ENCODE measurements at places on chromosomes 1 and 21. TPM values are rescaled to one million over a fixed set of nuclear protein-coding genes. Genes with fewer than 3 reads are reported as not detected.

The KRTAP19-3 gene
- total RNA-seq = not detected

The BRWD1 gene
- total RNA-seq = 27.9 TPM

The OR10J1 gene
- total RNA-seq = not detected

The USH2A gene
- not detected for total RNA-seq

The CIART gene
- total RNA-seq = 5.1 TPM

The FAM110D gene
- not detected for total RNA-seq

DNA sequence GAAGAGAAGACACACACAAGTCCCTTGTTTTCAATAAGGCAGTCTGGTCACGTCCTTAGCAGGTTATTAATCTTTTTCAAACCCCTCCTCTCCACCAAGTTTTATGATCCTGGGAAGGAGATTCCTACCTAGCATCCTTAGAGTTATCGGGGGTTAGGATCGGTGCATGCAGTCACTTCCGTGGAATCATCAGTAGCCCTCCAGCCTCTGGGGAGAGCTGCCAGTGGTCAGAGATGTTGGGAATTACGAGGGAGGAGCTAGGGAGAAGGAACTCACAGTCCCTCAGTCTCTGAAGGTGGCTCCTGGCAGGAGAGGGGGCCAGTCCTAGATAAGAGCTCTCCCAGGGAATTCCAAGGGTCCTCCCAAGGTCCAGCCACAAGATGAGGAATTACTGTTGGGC is 57.7 kb upstream of the ATP5PO start:
- DNase-seq = no peak

DNA sequence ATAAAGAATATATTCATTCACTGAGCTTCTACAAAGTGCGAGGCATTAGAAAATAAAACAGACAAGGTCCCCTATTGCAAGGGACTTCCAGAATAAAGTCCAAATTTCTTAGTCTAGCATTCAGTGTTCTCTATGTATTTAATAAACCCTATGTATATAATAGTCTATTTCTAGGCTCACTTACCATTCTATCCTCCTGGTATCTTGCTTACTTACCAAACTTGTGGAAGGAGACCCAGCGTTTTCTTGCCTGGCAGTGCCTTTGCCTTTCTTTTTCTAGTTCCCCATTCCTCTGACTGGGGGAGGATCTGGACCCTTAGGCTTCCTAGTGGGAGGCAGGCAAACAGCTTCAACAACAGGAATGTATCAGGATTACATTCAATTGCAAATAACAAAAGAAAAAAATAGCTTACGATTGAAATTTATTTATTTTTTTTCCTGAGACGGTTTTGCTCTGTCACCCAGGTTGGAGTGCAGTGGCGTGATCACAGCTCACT is 690 bp upstream of the RNF19B start:
- no peak for DNase-seq

GRCh38 chr1:20891091-20891490 is 104.0 kb upstream of the HP1BP3 start:
- DNase-seq = no peak

DNA sequence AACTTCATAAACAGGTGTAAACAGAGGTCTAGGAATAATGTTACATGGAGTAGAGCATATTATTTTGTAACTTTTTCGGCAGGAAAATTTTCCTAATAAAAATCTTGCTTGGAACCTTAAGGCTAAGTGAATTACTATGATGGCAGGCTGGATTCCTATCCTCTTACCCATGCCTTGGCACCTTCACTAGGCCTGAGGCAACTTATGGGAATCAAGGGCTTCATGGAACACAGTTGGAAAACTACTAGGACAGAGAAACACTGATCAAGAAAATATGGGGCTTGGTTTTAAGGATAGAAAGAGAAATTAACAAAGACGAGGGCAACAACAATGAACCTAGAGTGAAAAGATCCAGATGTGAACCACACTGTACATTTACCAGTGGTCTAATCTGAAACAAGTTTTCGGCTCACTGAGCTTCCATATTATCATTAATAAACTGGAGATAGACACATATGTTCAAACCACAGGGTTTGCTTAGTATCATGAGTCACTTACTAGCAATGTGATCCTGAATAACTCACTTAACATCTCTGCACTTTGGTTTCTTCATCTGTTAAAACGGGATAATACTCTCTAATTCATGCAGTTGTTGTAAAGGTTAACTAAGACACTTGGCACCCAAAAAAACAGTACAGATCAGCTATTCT is 68.5 kb downstream of the GPATCH2 start:
- no peak for DNase-seq

- no peak for DNase-seq
Measured at GRCh38 chr1:87093286-87093685, 178.9 kb downstream of the HS2ST1 start.

GRCh38 chr21:25974964-25975363 is 195.6 kb downstream of the APP start:
- no peak for DNase-seq

DNA sequence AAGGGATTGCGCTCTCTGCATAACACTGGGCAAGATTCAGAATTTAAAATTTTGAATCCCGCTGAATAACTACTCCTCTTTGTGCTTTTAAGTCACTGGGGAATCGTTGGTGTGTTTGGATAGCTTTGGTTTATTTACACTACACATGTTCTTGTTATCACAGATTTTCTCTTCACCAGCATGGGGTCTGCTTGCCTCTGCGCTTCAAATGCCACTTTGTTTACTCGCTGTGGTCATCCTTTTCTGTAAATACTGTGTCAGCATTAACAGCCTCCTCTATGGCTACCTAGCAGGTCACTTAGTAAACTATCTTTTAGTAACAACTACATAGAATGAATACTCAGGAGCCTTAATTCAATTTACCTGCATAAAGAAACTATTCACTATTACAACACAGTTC is 14.4 kb upstream of the KCNH1 start:
- DNase-seq = no peak

GRCh38 chr1:85278853-85279314 is 2.5 kb upstream of the BCL10 start:
- DNase-seq = peak; percentile 73

DNA sequence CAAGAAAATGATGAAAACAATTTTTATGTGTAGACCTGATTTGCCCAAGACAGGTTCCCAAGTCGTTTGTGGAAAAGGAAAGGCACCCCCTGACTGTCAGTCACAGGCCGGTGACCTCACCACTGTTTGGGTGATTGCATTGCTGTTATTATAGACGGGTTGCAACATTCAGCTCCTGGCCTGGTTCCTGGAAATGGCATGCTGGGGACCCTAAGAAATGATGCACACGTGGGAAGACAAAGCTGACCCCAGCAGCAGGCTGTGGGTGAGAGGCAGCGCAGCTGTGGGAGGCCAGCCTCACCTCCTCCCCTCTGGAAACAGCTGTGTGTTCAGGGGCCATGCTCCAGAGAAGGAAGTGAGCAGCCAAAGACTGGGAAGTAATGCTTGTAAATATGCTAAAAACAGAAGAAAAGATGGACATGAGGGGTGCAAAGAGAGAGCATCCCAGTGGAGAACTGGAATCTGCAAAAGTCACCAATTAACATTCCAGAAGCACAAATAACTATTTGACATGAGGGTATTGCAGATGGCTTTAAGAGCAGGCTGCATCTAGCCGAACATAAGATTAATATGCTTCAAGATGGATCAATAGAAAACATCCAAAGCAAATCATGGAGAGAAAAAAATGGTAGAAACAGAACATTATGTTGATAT is 23.4 kb upstream of the ABCG1 start:
- DNase-seq = peak; percentile 21

DNA sequence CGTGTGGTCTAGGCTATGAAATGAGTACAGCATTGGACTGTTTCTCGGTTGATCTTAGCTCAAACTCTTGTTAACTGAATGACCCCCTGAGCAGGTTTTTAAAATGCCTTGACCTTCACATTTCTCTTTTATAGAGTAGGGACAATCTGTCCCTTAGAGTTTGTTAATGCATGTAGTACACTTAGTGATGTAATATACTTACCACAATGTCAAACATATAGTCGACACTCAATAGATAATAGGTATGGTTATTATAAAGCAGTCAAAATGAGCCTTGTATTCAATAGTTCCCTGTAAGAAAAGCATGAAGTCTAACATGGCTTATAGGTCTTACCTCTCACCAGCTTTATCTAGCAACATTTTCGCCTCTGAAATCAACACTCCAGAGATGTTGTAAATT is 161.0 kb upstream of the RUNX1 start:
- DNase-seq = no peak

GRCh38 chr1:246540738-246541491 is 25.1 kb downstream of the TFB2M start:
- no peak for DNase-seq

DNA sequence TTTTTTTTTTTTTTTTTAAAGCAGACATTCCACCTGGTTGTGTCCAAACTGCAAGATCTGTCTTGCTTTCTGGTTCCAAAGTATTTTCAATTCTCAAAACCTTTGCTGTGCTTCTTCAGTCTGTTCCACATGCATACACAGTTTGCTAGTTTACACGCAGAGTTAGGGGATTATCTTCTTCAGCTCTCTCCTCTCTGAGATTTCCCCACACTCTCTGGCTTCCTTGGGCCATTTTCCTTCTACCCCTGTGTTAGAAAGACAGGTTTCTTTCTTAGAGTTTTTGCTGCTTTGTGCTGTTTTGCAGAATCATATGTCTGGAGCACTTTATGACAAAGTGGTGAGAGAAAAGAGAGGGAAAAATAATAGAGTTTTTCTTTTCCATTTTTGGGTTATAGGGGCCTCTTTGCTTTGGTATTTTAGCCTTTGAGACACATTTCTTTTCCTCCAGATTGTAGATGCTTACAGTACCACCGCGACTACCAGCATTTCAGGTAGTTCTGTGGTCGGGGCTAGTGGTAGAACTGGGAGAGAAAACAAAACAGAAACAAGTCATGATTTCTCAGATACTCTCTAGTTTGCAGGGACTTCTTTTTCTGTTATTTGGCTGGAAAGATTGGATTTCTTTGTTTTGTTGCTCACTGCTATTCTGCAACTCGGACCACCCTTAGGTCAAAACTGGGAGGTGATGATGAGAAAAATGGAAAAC is 66.3 kb downstream of the RABGAP1L start:
- peak; percentile 5 for DNase-seq

- no peak for DNase-seq
Measured at GRCh38 chr1:227316456-227316855, 1.8 kb downstream of the CDC42BPA start.

- no peak for DNase-seq
Measured at GRCh38 chr1:210571356-210572284, 242.9 kb downstream of the HHAT start.

- DNase-seq = no peak
Measured at GRCh38 chr21:17469727-17470126, 43.1 kb upstream of the CXADR start.

- DNase-seq = no peak
Measured at GRCh38 chr1:58548371-58548770, 1.8 kb upstream of the OMA1 start.

- DNase-seq = no peak
Measured at GRCh38 chr1:230189341-230189740, 122.3 kb downstream of the GALNT2 start.

DNA sequence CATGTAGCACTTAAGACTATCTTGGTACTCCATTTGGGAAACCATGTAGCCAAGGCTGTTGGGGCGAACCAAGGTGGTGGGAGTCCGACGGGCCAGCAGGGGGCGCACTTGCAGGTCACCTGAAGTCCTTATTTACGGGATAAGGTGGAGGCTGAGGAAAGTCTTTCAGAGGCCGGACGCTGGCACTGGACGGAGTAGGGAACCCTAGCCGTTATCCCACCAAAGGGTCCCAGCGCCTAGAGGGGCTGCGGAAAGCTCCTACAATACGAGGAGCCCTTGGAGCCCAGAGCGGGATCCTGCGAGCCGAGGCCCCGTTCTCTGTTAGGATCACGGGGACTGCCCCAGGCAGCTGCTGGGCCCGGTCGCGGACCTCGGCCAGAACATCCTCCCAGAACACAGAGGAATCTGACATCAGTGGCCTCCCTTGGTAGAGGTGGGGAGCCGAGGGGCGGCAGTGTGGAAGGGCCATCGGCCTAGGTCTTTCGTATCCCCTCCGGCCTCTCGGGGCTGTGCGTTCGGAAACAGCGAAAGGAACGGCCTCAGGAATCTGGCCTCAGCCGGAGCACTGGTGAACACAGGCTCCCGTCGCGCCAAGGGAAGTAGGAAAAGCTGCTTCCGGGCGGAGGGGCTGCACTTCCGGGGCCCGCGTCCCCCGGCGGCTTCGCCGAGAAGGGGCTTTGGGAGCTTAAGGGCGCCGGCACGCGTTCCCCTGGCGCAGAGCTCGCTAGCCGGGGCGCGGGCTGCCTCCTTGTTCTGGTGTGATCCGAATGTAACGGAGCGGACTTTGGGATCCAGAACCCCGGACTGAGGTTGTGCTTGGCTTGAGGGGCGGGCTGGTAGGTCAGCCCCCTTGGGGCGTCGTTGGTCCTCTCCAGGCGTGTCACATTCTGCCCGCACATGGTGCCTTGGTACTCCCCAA is 29.9 kb upstream of the RPTN start:
- DNase-seq = peak; percentile 85

DNA sequence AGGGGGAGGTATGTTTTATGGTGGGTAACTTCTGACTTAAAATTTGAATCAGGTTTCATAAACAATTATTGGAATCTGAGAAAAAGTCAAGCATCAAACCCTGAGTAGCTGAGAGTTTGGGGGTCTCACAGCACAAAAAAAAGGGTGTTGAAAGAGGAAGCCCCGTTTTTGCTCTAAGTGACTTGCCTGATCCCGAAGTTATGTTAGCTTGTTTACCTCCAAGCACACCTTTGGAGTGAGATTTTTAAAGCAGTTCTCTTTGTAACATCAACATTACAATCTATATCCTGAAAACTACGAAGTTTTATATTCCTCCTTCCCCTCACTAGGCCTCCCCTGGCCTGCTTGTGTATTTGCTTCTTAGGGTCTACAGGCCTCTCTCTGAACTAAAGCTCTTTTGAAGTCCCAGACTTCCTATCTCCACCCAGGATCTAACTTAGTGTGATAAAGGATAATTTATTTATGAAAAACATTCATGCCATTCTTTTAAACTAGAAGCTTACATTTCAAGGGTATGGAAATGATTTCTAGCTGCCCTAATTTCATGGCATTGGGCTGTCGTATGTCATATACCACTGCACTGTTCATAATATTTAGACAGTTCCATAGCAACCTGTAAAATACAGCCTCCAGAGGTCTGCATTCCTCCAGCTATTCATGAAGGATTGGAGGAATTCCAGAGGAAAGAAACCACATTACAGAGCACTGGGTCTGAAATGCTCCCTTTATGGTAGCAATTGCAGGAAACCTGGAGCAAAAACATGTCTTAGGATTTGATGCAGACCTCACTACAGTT is 36.1 kb upstream of the RGS1 start:
- no peak for DNase-seq

- DNase-seq = no peak
Measured at GRCh38 chr1:117235863-117236465, 25.2 kb upstream of the VTCN1 start.
